ENCODE measurements at places on chromosomes 3 and 15.
A peak's percentile ranks its signal among the peaks of the same experiment; 100 is the strongest.

DNA sequence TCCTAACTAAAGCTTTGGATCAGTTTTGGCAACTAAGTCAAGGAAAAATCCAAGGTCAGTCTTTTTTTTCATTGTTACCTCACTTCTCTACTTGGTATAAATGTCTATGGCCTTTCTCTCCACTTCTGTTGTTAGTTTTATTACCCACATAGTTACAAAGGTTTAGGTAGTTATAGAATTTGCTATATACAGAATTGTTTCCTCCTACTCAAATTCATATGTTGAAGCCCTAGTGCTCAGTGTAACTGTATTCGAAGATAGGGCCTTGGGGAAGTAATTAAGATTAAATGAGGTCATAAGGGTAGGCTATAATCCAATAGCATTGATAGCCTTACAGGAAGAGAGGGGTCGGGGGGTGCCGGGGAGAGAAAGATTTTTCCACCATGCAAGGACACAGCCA is 19.7 kb upstream of the STIMATE start:
- no peak for DNase-seq

- DNase-seq = no peak
Measured at GRCh38 chr15:65884511-65884910, 15.2 kb downstream of the RAB11A start.

DNA sequence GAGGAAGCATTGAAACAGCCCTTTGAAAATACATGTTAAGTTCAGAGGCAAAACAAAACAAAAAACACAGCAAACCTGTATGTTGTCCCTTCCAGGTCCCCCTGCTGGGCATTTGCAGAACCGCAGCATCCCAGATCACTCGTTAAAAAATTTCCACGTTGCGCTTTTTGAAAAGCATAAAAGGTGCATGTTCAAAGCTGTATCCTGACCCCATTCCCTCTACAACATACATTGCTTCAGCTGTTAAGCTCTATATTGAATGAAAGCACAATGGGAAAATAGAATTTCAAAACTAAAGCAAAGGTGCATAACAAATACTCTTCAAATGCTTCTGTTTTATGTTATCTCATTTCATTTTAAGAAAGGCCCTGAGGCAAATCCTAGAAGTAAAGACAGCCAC is 328.3 kb downstream of the THSD4 start:
- peak; percentile 72 for DNase-seq

GRCh38 chr3:145639875-145640274 is 521.1 kb downstream of the PLOD2 start:
- no peak for DNase-seq

- no peak for DNase-seq
Measured at GRCh38 chr15:85837011-85837433, 42.3 kb upstream of the KLHL25 start.

DNA sequence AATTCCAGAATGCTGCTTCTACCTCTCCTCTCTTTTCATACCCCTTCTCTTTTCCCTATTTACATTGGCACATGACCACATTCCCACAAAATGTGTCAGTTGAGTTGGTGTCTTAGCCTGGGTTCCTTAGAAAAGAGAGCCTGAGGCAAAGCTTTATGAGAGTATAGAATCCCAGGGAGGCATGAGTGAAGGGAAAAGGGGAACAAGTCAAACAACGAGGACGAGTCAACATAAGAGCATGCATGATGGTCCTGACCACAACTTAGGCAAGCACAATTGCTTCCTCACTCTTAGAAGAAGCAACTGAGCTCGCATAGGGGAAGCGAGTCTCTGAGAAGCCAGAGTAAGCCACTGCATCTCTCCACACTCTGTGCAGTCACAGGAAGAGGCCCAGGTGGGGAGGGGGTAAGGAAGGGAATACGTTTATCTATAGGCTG is 15.4 kb upstream of the ZNF774 start:
- no peak for DNase-seq

- no peak for DNase-seq
Measured at GRCh38 chr3:119219069-119219468, 21.6 kb downstream of the B4GALT4 start.

DNA sequence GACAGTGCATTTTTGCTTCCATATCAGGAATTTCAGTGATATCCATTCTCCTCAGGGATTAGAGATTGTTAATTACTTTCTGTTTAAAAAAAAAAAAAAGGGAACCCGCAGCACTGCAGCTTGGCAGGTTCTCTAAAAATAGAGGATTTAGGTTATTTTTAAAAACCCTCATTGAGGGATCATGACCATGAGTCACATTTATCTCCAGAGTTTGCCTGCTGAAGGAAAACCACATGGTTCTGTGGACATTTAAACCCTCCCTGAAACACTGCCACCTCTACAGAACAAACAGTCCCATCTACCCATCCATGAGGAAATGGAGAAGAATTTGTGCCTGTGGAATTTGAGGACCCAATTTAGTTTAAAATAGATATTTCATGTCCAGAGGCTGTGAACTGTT is 66.2 kb upstream of the UBE2E1 start:
- no peak for DNase-seq

DNA sequence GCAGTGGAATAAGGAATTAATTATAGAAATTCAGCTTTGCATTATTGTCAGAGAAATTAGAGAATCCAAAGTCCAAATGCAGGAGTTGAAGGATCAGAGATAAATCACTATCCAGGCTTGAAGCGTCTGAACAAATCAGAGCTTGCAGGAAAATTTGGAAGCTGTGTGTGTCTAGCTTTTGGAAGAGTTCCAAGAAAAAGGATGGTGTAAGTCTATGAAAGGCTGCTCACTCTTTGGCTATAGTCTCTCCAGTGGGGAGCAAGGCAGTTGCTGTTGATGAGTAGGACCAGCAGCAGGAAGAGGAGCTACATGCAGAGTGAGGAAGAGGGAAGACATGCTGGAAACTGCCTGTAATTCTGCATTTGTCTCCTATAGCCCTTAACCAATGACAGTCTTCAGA is 464.3 kb upstream of the GRM7 start:
- no peak for DNase-seq

DNA sequence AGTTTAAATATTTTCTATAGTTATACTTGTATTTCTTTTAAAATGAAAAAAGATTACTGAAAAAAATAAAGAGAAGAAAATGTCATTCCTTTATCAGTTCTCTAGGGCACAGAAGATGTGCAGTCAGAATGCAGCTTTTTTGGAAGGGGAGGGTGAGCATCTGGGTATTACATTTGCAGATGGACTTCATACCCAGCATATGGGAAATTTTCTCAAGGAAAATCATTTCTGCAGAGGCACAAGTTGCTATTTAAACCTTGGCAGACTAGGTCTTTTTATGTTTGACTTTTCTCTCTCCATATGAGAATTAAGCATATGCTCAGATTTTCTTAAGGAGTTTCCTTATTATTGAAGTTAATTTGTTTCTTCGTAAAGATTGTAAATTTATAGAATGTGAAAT is 39.5 kb upstream of the ZNF385D start:
- DNase-seq = no peak

- no peak for DNase-seq
Measured at GRCh38 chr3:11434017-11434526, 161.9 kb downstream of the ATG7 start.

- no peak for DNase-seq
Measured at GRCh38 chr15:75073197-75073596, 49.8 kb downstream of the PPCDC start.
